COLO829 (cell line): ENCODE measurements at places on chromosomes 4 and X.
A peak's percentile ranks its signal among the peaks of the same experiment; 100 is the strongest.

- no peak for DNase-seq
Measured at GRCh38 chr4:122218762-122219161, 66.6 kb downstream of the BLTP1 start.

GRCh38 chrX:68433981-68434299 lies 645 bp upstream of the OPHN1 start:
- no peak for DNase-seq

- no peak for DNase-seq
Measured at GRCh38 chr4:174213731-174214100, 69.8 kb downstream of the FBXO8 start.

- no peak for DNase-seq
Measured at GRCh38 chr4:38003102-38003501, 42.9 kb downstream of the PTTG2 start.

GRCh38 chr4:47213971-47214370 lies 182.6 kb downstream of the GABRB1 start:
- DNase-seq: peak; percentile 57

DNA sequence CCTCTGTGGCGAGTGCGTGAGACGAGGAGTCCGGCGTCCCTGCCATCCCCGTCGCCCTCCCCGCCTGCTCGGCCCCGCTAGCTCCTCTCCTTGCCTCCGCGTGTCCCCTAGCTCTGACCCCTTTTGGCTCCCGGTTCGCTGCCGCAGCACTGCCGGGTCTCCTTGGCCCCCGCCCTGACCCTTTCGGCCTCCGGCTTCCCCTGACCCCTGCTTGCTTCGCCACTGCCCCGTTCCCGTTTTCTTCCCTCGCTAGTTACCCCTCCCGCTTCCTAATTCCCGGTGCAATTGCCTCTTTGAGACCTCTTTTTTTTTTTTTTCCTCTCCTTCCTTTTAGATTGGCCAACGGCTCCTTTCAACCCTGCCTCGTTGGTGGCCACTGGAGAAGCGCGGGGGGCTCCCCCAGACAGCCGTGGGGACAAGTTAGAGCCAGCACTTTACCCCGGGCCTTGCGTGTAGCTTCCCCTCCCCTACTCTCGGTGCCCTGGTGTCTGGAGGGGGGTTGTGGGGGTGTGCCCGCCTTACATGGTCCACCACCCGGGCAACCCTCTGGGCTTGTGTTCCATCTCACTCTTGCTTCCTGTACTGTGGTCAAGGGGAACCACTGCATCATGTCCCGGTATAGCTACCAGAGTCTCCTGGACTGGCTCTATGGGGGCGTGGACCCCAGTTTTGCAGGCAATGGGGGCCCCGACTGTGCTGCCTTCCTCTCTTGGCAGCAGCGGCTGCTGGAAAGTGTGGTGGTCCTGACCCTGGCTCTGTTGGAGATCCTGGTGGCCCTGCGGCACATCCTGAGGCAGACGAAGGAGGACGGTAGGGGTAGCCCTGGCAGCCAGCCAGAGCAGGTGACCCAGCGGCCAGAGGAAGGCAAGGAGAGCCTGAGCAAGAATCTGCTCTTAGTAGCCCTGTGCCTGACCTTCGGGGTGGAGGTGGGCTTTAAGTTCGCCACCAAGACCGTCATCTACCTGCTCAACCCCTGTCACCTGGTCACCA lies 548 bp downstream of the TMEM164 start:
- no peak for DNase-seq

GRCh38 chrX:13005661-13006473 lies 31.0 kb downstream of the TMSB4X start:
- DNase-seq: no peak

GRCh38 chr4:153622778-153623240 lies 61.3 kb upstream of the TLR2 start:
- no peak for DNase-seq

DNA sequence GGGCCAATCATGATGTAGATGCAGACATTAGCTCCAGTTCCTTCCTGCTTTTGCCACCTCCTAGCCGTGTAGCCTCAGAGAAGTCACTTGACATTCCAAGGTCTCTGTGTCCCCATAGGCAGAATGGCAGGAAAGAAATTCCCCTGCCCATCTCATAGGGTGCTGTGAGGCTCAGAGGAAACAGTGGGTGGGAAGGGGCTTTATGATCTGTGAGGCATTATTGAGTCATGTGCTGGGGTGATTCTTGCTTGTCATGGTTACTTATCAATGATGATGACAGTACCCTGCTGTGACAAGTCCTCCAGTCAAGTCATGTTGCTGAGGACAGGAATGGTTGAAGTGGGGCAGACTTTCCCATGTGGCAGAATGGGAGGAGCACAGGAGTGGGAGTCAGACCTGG lies 63.7 kb downstream of the MSX1 start:
- DNase-seq: no peak

DNA sequence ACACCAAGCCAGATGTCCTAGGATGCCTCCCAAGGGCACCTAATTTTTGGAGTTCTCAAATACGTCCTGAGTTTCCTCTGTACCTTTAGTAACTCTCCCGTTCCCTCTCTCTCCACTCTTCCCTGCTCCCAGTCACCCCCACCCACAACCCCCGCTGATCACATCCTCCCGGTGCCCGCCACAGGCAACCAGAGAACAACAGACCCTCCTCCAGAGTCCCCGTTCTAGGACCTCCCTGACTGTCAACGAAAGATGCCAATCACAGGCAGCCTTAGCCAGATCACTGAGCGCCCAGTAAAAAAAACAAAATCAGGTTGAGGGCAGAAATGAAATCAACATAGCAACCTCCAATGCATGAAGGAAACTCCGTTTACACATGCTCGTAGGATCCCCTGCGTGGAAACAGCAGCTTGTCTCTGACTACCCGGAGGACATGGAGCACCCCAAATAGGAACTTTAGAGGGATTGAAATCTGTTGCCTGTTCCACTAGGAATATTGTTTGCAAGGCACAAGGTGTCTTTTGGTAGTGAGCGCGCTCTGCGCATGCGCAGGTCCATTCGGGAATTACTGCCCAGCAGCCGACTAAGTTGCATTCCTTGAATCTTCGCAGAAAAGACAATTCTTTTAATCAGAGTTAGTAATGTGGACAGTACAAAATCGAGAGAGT lies at the start of gene GABRB1:
GABRB1 (plus strand) TSS at position 557 of the 668 bp plus-strand sequence.
- DNase-seq: no peak

DNA sequence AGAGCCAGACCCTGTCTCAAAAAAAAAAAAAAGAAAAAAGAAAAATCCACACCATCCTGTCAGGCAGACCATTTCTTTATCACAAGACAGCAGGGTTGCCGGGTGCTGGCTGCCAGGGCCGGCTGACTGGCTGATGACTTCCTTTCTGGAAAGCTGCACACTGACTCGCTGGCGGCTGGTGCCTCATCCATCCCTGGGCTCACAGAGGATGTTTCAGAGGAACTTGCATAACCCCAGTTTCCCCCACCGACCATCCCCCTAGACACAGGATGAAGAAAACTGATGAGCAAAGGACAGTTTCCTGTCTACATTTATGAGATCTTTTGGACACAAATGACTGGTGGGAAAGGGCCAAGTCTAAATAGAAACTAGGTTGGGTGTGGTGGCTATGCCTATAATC lies 14.1 kb downstream of the HPSE start:
- DNase-seq: peak; percentile 21

DNA sequence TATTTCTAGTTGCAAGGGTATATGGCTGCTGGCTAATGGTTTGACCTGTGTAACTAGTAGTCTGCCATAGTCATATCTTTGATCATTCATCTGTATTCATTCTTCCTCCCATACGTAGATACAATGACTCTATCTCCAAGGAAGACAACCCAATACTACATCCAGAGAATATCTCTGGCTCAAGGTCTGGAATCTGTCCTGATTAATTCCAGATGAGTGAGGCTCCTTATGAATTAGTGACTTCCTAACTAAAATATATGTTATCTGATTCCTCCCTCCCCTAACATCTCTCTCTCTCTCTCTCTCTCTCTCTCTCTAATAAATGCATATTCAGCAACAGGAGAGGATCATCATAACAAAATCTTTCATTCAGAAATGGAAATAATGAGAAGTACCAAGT lies 641.5 kb downstream of the FAT4 start:
- no peak for DNase-seq

- no peak for DNase-seq
Measured at GRCh38 chrX:12339921-12340320, 201.6 kb downstream of the FRMPD4 start.

DNA sequence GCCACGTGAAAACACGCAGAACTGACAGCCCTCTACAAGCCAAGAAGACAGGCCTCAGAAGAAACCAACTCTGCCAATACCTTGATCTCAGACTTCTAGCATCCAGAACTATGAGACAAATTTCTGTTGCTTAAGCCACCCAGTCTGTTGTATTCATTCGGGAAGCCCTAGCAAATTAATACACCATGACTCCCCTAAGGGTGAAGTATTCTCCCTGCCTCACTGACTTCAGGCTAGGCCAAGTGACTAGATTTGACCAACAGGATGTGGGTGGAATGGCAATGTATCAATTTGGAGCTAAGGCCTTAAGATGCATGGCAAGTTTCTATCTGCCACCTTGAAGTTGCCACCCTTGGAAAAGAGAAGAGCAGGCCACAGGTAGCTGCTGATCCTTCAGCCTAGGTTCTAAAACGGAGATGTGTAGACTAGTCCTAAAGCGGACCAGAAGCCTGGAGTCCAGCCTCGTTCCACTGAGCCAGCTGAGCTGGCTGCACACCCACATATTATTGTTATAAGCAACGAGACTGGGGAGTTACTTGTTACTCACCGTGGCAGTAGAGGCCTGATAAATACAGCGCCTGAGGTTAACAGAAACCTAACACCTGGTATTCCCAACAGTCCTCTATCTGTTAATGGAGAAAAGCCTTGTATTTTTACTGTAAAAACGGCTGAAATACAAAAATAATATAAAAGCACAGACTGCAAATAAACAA lies 16.4 kb downstream of the SCARB2 start:
- DNase-seq: no peak
